GM04503 (cell line): ENCODE measurements at places on chromosomes 12 and 14.

GRCh38 chr12:41206298-41206697, 18.2 kb downstream of the PDZRN4 start:
- DNase-seq, result no peak

GRCh38 chr12:22018860-22019259, 27.2 kb upstream of the CMAS start:
- no peak for DNase-seq

- no peak for DNase-seq
Measured at GRCh38 chr12:57740656-57741412, 2.3 kb upstream of the AGAP2 start.

- DNase-seq, result no peak
Measured at GRCh38 chr14:102608064-102608446, 15.6 kb downstream of the RCOR1 start.

- peak; percentile 51 for DNase-seq
Measured at GRCh38 chr12:96878704-96879103, 28.4 kb upstream of the NEDD1 start.

DNA sequence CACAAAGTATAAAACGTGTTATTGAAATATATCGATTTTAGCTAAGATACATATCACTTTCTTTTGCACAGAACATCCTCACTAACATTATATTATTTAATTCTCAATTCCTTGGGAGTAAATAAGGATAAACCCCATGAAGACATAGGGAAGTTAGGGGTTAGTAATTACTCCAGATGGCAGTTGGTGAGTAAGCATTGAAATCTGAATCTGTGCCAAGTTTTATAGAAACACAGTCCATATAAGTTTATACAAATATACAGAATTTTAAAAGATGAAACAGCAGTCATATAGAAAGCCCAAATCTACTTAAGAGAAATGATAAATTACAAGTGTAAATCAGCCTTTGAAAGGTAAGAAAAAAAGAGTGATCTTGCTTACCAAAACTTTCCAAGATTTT, 200.4 kb upstream of the SYT10 start:
- DNase-seq, result no peak

GRCh38 chr12:3202734-3203446, 125.7 kb downstream of the TSPAN9 start:
- DNase-seq, result no peak

DNA sequence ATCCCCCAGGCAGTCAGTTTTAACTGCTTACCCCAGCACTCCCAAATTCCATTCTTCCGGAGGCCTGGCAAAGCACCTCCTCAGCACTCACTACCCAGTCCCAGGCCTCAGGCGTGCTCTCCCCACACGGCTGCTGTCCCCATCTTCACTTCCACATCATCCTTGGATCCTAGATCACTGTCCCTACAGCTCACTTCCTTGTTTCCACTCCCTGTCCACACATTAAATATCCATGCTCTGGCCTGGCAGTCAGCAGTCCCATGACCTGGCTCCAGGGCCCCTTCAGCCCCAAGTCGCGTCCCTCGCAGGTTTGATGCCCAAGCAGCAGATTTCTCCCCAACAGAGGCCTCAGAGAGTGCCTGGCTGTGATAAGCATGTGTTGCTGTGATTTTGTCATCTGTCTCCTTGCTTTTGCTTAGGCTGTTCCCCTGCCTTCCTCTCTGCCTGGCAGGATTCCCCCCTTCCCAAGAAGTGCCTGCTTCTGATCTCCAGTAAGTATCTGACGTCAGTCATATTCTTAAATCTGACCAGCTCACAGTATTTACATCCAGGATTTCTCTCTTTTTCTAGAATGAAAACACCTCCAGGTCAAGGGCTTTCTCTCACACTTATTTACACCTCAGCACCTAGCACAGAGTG, 241.7 kb downstream of the ZFP36L1 start:
- DNase-seq, result no peak
